ENCODE measurements at places on chromosomes 5 and 9.

DNA sequence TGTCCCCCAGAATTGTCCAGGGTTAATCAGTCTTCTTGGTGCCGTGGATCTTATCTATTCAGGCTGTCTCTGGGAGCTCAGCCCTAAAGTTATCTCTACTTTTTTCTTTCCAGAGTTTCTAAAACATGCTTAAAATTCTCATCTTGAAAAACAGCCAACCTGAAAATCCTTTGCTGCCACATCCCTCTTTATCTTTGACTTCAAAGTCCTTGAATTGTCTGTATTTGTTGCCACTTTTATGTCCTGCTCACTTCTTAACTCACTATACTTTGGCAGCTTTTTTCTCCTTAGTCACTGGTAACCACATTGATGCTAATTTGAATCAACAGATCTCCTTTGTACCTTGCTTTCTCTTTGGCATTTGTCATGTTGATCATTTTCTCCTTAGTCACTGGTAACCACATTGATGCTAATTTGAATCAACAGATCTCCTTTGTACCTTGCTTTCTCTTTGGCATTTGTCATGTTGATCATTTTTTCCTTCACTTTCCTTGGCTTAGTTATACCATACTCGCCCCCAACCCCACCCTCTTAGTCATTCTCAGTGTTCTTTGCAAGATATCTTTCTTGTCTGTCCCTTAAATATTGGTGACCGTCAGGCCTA lies 8.5 kb downstream of the DMXL1 start:
- DNase-seq, result no peak

- no peak for DNase-seq
Measured at GRCh38 chr9:37609735-37610397, 17.5 kb upstream of the TOMM5 start.

DNA sequence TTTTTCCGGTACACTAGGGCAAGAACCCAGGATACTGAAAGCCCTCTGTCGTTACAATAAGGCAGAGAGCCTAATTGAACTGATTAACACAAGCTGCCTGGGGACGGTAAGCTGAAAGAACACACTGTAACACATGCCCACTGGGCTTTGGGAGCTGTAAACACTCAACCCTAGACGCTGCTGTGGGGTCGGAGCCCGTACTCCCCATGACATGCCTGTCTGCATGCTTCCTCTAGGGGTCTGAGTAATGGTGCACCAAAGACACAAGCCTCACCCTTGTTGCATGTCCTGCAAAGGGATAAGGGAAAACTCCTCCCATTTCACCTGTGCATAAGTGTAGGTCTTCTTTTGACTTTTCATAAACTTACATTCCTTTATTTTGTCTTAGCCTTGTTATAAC lies 194.0 kb downstream of the FBXL7 start:
- DNase-seq, result no peak

- DNase-seq, result no peak
Measured at GRCh38 chr9:105975886-105976645, 281.7 kb downstream of the TMEM38B start.

DNA sequence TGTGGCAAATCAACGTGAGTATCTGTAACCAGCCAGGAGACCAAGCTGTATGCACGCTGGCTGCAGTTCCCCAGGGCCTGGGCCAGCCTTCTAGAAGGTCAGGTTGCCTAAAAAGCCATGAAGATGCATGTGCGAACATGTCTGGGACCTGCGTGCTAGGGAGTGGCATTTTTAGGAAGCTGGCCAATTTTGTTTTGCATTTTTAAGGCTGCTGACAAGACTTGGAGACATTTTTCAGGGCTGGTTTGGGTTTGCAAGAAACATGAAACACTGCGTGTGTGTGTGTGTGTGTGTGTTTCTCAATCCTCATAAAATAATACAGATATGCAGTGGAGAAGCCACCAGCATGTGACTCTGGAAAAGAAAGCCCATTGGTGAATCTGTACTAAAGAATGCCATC lies 5.1 kb downstream of the TGFBI start:
- no peak for DNase-seq

GRCh38 chr5:131795228-131795627 lies 1.6 kb downstream of the FNIP1 start:
- DNase-seq, result no peak

DNA sequence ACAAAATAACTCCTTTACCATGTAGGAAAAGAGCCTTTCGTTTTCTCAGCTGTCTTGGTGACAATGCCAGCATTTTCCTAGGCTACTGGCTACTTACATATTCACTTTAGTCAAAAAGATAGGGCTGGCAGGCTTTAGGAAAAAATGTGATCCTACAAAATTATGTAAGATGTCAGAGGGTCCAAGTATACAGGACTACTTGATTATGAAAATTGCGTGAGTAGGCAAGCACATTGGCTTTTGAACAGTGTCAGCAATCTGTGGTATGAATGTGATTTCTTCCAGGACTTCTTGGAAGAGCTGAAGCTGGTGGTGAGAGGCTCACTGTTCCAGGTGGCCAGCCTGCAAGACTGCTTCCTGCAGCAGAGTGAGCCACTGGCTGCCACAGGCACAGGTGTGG lies 22.8 kb downstream of the THBS4 start:
- no peak for DNase-seq

DNA sequence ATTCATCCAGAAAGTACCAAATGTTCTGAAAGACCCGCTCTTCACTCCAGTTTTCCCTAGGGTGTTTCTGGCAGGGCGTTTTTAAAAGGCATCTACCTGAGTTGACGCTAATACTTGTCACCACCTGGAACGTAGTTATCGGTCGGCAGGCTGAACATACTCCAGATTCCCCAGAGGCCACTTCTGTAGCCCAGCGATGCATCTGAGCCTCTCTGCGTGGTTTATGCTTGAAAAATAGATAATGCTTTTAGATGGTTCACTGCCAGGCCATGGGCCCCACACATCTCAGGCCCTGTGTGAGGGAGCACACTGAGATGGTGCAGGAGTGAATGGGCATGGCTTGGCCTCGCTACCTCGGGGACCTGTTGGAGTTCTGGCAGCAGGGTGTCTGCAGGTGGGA lies 33.0 kb upstream of the NCS1 start:
- DNase-seq, result no peak

DNA sequence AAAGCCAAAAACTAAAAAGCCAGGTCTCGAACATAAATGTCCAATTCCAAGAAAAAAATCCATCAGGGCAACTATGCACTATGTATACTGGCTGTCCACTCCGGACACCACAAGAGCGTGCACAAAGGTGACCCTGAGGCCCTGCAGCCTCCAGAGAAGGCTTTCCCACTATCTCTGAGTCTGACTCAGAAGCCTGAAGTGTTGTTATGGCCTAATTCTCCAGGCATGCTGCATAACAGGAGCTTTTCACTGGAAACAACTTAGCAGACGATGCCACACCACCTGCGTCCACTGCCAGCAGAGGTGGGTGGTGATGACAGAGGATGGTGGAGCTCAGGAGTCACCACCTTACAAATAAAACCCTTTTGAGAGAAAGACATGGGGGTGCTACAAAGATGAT lies 63.7 kb downstream of the HABP4 start:
- no peak for DNase-seq

DNA sequence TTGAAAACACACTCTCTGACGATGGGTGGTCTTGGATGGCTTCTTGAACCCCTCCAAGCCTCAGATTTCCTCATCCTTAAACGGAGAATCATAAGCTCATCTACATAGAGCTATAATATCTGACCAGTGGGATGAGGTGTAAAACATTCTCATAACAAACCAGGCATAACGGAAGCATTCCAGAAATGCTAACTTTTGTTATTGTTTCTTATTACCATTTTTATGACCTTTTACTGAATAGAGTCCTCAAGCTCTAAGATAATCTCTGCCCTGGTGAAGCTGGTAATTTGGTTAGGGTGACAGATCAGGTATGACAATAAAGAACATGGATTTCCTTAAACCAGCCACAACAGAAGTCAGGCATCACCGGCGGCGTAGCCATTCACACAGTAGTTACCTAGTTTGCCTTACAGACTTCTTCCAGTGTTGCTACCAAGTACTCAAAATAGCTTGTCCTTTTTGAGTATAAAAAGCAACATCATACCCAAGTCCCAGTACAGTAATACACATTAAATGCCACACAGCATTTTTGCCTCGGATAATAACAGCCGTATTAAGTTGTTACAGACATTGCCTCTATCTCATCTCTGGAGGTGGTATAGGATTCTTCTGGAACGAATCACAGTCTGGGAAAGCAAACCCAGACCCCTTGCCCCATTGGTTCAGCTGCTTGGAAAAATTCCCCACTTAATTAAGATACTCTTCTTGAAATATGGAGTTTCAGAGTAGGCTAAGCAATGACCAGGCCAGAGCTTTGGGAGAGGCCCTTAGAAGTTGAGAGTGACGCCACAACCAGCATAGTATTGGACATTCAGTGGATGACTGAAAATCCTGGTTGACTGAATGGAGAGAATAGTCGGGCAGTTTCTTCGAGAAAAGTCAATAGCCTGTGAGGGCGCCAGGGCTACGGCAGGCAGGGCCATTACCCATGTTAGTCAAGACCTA lies 252.5 kb downstream of the SLIT3 start:
- DNase-seq, result no peak

- DNase-seq, result peak; percentile 53
Measured at GRCh38 chr9:90916147-90916734, 114.6 kb downstream of the SYK start.

- DNase-seq, result no peak
Measured at GRCh38 chr5:115578657-115579056, 23.6 kb downstream of the TICAM2 start.

DNA sequence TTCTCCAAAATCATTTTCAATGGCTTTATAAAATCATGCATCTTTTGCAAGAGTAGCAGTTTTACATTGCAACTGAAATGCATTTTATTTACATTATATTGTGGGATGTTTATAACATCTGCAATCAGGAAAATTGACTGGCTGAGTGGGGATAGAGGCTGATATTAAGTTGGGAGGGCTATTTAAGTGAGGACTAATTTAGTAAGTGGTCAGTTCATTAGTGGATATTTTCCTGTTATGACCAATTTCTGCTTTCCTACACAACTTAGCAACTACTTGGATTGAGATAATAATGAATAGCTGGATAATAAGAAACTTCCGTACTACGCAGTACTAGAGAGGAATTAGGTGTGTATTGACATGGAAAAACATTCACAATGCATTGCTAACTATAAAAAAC lies 92.9 kb upstream of the SSBP2 start:
- no peak for DNase-seq

DNA sequence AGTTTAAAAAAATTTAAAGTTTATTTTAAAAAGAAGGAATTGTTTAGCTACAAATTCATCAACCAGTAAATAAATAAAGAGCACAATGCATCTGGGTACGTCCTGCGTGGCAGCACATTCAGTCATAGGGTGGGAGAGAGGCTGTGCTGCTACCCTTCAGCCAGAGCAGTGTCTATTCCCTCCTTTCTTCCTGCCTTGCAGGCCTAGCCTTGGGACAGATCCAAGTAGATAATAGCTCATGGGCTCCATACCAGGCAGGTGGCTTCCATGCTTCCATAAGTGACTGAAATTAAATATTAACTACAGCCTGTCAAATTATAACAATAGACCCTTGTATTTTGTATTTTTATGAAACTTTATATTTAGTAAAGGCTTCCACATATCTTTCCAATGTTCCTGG lies 408.3 kb upstream of the RGMB start:
- no peak for DNase-seq

GRCh38 chr9:68427216-68427977 lies 71.0 kb downstream of the PGM5 start:
- no peak for DNase-seq

DNA sequence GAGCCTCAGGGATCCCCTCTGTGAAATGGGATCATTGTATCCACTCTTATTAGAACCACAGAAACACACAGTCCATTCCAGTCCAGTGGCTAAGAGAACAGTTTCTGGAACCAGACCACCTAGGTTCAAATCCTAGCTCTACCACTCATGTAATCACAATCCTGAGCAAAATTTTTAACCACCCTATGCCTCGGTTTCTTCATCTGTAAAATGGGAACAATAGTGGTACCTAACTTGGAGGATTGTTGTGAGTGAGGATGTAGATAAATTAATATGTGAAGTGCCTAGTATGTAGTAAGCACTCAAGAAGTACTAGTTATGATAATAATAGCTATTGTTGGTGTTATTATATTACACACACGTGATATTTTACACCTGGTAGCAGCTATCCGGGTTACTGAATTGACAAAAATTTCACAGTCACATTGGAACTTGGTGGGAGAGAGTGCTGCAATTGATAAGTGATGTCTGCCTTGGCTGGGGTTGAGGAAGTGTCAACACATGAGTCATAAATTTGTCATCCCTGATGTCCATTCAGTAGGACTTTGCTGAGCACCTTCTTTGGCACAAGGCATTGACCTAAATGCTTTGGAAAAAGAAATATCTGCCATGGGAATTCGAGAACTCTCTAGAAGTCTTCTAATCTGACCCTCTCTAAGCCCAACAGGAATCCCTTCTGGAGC lies 68.4 kb downstream of the COL27A1 start:
- no peak for DNase-seq

DNA sequence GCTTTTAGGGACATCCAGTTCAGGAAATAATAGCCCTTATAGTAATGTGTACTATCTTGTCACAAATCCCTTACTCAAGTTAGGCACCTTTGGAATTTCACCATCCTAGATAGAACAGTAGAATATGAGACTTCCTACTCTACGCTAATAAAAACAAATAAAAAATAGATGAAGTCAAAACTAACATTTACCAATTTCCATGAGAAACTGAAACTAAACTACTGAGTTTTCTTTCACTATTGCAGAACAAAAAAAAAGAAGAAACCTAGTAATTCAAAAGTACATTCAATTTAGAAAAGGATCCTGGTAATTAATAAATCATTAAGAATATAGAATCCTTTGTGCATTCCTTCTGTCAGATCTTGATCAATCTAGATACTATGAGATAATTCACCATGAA lies 14.0 kb downstream of the STARD4 start:
- DNase-seq, result no peak

DNA sequence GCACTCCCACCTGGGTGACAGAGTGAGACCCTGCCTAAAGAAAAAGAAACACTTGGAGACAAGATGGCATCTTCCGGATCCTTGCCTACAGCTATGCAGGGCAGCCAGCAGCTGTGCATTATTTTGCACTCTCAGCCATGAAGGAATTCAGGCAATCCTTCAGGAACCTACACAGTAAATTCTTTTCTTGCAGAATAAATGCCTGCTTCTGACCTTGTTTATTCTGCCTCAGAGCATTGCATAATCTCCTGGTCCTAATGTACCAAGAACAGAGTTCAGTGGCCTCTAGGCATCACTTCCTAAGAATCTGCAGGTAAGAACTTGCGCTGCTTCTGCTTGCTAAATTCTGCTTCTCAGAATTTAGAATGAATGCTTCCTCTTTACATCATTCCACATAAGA lies 16.8 kb downstream of the GLDC start:
- DNase-seq, result no peak

DNA sequence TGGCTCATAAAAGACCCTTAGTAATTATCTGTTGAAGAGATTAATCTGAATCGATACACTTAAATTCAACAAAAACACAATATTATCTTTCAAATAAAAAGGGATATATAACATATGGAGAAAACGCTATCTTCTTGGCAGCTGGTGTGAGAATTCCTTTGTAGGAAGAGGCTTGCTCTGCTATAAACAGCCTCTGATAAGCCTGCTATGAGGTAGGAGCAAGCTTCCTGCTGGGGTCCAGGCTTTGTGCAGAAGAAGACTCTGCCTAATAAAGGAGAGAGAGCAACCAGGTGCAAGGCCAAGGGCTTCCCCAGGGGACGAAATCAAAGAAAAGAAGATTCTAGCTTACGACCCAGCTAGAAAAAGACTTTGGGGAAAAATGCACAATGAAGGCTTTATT lies 43.3 kb upstream of the SSBP2 start:
- DNase-seq, result no peak
